ENCODE measurements at places on chromosomes 5 and 9.

GRCh38 chr9:116002624-116003023 is 151.0 kb upstream of the PAPPA start:
- DNase-seq, result no peak

DNA sequence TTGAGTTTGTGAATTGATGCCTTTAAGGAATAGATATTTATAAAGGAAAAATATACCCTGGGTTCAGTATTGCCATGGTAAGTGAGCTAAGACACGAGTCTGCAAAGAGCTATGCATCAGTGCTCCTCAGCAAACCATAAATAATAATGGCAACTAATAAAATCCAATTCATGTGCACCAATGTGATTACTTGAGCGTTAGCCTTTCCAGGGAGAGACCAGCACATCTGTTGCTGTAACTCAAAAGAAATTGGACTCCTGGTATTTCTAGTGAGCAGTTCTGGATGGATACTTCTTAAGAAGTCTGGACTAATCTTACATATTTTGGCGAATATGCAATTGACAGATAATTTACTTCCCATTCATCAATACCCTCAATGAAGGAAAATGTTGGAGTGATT is 373.3 kb downstream of the ARHGEF28 start:
- DNase-seq, result no peak

- DNase-seq, result no peak
Measured at GRCh38 chr9:120392711-120393110, 187.3 kb downstream of the CDK5RAP2 start.

- DNase-seq, result no peak
Measured at GRCh38 chr5:67774267-67774552, 441.3 kb upstream of the PIK3R1 start.

DNA sequence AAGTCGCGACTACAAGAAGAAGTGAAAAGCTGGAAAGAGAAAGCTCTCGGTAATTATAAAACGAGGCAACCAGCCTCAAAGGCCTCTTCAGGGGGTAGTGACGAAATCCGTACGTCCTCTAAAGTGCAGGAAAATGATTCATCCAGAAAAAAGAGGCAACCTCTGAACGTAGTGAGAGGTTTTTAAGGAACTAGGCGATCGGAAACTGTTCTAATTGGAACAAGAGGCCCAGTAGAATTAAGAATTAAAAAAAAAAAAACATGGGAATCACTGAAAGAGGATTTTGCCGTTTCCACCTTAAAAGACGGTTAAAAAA is 1.0 kb downstream of the CSNK1A1 start:
- no peak for DNase-seq

DNA sequence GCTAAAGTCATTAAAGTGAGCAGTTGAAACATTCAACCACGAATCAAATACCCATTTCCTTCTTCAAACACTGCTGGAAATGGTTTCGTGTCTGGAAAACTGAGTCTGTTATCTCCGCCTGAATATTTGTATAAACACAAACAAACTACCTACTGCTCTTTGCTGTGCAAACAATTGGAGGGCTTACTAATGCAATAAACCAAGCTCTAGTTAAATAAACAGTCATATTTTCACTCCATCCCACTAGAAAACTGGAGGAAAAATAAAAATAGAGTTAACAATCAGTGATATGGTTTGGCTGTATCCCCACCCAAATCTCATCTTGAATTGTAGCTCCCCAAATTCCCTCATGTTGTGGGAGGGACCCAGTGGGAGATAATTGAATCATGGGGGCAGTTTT is 397.6 kb downstream of the RASEF start:
- DNase-seq, result no peak

DNA sequence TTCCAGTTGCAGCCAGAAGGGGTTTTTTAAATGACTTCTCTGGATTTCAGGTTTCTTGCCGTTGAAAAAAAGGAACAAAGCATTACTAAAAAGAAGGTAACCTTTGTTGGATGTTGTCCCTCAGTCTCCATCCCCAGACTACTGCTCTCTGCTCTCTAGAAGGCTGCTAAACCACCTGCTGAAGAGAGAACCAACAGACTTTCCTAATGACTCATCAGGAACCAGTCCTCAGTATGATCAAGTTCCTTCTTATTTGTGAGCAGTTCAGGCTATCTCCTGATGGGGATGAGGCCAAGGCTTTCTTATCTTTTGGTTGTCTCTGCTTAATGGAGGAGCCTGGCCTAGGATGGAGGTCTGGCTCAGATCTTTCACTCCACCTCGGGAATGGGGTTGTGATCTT is 4.1 kb downstream of the KIF4B start:
- no peak for DNase-seq

GRCh38 chr9:97501177-97501971 is at the start of gene TMOD1:
Gene TMOD1, plus strand, starts transcription at chr9:97501666. Its CDS starts 22,523 bp downstream, at chr9:97524189.
- DNase-seq, result no peak

DNA sequence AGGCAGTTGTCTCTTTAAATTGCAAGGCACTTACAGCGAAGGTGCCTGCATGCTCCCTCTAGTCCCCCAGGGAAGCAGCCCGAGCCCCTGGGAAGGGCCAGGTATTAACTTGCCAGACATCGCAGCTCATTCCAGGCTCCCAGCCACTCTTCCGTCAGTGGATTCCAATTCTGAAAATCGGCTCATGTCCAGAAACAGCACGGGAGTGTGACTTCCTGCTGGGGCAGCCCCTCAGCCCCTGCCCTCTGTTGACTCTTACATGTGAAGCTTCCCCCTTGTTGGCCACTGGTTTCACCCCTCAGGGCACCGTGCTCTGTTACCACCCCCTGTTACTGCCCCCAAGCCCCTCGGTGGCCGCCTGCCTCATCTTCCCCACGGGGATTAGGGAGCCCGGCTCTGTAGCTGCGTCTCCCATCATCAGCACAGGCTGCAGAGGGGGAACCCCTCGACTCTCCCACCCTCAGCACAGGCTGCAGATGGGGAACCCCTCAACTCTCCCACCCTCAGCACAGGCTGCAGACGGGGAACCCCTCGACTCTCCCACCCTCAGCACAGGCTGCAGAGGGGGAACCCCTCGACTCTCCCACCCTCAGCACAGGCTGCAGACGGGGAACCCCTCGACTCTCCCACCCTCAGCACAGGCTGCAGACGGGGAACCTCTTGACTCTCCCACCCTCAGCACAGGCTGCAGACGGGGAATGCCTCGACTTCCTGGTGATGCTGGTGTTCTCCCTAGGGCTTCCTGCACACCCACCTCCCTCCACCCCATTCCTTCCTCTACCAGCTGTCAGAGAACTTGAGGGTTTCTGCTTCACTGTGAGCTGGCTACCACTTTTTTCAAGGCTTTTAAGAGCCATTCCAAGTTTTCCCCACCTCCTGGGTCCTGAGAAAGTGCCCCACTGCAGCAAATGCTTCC is 11.1 kb upstream of the CACNA1B start:
- no peak for DNase-seq

DNA sequence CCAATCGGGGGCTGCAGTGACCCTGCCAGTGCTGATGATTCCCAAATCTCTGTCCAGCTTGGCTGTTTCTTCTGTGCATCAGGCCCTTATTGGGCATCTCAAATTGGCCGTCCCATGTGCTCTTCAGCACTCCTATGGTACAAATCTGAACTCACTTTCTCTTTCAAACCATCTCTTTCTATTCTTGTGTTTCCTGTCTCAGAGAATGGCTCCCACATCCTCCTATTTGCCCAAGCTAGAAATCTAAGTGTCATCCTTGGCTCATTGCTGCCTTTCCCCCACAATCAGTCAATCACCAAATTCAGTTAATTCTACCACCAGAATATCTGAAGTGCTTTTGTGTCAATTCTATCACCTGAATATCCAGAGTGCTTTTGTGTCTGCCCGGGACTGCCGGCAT is 336.6 kb downstream of the CWC27 start:
- DNase-seq, result no peak

DNA sequence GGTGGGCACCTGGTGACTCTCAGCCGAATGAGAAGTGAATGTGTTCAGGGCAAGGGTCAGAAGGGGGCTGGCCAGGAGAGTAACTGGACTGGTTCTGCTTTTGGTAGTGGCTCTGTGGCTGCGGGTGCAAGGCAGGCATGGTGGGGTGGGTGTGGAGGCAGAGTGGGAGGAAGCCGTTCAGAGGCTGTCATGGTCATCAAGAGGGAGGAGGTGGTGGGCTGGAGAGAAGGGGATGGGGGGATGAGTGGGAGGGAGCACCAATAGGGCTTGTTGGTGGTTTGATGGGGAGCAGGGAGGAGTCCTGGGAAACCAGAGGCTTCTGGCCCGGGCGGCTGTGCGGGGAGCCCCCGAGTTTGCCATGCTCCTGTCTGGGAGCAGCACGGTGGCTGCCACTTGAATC is 13.3 kb downstream of the FAM163B start:
- no peak for DNase-seq

- DNase-seq, result no peak
Measured at GRCh38 chr9:109179801-109180523, 12.9 kb upstream of the FRRS1L start.

- DNase-seq, result no peak
Measured at GRCh38 chr5:39513236-39513635, 88.5 kb upstream of the DAB2 start.

- no peak for DNase-seq
Measured at GRCh38 chr9:69818750-69819345, 1.8 kb upstream of the CFAP95 start.

DNA sequence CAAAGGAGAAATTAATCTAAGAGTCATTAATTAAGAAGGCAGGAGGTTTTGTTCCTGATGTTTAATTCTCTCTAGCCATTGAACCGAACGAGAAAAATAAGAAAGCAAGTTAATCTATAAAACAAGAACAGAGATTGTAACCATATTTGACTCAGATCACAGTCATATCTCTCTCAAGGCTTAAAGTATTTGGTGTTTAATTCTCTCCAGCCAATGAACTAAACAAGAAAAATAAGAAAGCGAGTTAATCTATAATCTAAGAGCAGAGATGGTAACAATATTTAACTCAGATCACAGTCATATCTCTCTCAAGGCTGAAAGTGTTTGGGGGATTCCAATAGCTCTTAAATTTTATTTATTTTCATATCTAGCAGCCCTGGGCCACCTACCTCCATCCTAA is 74.4 kb upstream of the SHISAL2B start:
- DNase-seq, result no peak

DNA sequence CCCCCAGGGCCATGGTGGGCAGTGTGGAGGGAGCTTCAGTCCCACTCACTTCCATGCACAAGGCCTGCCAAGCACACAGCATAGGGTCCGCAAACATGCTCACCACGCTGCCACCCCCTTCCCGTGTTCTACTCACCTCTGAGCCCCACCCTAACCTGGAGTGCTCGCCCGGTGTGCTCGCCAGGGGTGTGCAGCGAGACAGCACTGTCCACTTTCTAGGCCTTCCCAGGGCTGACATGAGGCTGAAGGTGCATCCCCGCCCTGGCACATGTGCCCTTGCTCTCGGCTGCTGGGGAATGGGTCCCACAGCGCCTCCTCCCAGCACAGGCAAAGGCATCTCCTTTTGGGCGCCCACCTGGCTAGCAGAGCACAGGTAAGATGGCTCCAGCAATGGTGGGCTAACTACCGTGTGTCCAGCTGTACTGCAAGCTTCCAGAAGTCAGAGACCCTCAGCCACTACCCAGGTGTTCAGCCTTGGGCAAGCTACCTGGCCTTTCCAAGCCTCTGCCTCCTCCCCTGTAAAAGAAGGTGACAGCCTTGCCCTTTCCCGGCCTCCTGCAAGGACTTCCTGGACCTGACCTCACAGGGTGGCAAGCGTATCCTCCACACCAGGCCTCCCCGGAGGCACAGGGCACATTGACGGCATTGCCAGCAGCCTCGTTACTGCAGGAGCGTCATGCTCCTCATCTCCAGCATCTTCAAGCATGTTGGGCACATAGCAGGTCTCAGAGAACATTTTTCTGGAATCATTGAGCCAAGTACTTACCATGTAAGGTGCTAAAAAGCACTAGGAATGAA is 4.2 kb upstream of the SEC16A start:
- no peak for DNase-seq

DNA sequence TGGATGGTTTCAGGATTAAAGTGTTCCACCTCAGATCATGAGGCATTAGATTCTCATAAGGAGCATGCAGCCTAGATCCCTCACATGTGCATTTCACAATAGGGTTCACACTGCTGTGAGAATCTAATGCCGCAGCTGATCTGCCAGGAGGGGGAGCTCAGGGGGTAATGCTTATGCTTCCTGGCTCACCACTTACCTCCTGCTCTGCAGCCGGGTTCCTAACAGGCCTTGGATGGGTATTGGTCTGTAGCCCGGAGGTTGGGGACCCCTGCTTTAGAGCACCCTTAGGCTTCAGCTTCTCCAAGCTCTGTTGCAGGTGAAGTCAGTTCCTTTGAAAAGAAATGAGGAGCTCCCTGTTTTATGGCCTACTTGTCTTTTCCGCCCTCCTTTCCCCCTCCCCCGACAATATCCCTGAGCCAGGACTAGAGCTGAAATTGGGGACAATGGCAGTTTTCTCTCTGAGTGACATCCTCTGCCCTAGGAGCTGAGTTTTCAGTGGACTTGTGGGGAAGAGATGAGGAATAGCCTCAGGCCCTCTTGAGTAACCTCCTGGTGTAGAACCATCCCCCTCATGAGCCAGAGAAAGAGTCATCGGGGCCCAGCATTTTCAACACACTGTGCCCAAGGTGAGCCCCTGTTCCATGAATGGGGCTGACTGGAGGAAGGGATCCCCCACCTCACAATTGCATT is 16.2 kb upstream of the MAT2B start:
- no peak for DNase-seq

DNA sequence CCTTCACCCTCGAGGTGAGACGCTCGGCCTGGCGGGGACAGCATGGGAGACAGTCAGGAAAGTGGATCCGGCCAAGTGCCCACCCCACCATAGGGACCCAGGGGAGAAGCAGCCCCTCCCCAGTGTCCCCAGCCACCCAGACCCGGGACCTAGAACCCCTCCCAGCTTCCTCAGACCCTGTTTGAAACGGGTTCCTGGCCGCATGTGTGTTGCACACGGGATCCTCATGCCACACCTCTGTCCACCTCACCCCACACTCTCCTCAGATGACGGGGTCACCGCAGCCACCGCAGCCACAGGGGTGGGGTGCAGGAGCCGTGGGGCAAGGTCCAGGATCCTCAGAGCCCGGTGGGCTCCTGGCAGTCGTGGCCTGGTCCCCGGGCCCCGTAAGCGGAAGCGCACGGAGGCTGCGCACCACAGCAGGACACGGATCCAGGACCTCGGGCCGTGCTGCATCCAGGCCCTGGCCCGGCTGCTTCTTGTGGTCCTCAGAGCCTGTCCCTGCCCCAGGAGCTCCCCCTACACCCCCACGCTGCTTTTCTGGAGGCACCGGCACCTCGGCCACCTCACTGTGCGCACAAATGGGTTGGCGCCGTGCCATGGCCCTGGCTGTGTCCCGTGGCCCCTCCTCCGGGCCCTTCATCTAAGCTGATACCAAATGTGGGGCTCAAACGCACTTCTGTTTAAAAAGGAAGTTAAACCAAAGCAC is 15.3 kb downstream of the TERT start:
- no peak for DNase-seq

GRCh38 chr9:28820741-28821140 is 1247.5 kb upstream of the C9orf72 start:
- DNase-seq, result no peak

- DNase-seq, result no peak
Measured at GRCh38 chr5:92969191-92969780, 611.7 kb downstream of the NR2F1-AS1 start.

DNA sequence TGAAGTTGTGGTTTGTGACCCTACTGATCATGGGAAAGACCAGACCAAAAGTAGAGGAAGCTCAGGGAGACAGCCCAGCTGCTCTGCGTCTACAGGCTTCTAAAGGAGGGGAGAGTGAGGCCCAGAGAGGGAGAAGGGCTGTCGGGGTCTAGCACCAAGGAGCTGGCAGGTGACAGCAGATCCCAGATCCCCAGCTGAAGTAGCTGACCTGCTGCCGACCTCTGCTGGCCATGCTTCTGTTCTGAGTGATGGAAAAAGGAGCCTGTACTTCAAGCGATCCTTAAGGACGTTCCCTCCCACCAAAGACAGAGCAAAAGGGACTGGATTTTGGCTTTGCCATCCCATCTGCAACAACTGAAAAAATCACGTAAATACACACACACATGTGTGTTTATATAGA is 22.7 kb upstream of the QSOX2 start:
- no peak for DNase-seq

All from activated CD4-positive, CD25-positive, alpha-beta regulatory T cell treated with anti-CD3 and anti-CD28 coated beads, Interleukin-2, amount 50 U/mL, for 72 hours (primary cell).